ENCODE measurements at places on chromosomes 5 and 9.

- no peak for DNase-seq
These were observed 51.3 kb upstream of the PTGER4 start for GRCh38 chr5:40628407-40628806.

DNA sequence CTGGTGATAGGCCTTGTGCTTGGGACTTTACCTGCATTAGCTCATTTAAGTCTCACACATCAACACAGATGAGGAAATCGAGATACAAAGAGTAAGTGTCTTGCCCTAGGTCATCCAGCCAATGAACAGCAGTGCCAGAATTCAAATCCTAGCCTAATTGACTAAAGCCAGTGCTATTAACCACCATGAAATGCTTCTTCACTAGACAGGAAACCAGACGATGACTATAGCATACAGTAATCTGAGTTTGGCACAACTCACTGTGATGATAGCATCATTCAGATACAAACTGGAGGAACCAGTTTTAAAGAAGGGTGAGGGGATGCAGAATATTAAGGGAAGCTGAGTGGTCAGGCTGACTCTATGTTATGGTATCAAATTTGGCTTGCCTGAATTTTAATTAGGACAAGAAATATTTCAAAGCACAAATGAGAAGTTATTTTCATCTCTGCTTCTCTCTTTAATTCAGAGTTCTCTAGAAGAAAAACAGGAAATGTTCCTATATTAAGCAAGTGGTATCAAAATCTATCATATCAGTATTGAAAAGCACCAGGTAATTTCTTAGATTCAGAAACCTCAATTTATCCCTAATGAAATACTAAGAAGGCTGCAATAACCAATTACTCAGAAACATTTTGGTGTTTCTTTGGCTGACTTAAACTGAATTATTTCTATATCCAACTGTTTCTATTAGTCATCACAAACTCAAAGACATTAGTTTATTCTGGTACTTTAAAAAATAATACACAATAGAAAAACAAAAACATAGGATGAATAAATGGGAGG is 147.0 kb upstream of the RASA1 start:
- peak; percentile 83 for DNase-seq

- no peak for DNase-seq
These were observed 50.0 kb upstream of the SUSD3 start for GRCh38 chr9:93008457-93008856.

- DNase-seq, result no peak
These were observed 117.8 kb downstream of the TLE4 start for GRCh38 chr9:79689576-79689975.

GRCh38 chr5:37696190-37697021 is 143.4 kb downstream of the GDNF start:
- DNase-seq, result no peak

DNA sequence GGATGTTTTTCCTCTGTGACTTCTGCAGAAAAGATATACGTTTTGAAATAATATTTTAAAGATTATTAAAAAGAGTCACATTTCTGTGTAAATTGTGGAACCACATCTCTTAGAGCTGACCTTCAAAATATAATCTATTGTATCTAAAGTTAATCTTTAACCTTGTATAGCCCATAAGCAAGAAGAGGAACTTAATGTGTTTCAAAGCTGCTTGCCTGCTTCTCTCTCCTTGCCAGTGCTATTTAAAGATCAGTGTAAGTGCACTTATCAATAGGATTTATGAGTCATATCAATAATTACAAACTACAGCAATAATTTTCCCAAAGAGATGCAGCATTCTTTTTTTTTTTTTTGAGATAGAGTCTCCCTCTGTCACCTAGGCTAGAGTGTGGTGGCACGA is 29.4 kb upstream of the GDA start:
- no peak for DNase-seq

- peak; percentile 80 for DNase-seq
These were observed 102.1 kb upstream of the RANBP3L start for GRCh38 chr5:36403632-36404311.

DNA sequence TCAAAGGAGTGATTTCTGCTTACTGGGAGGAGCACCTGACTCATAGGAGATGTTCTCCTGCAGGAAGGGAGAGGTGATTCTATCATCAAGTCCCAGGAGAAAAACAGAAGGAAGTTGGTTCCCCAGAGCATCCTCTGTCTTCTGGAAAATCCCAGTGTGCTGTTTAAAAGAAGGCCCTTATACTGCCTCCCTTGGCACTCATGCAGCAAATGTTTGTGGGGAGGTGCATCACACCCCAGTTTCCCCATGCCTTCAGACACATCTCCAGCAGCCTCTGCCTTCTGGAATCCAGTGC is 63.1 kb downstream of the PPARGC1B start:
- no peak for DNase-seq

DNA sequence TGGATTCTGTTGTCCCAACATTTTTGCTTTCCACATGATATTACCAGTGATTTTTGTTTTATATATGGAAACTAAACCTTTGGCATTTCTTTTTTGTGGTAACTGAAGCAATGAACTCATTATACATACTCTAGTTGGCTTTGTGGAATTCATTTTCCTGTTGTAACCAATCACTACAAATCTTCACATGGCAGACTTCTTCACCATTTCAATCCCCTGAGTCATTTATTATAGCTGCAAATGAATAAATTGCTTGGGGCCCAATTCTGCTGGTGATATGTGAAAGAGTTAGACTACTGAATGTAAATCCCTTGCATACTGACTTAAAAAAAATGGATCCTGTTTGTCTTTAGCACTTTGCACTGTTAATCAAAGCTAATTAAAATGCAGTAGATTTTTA is 1709.6 kb upstream of the WWC1 start:
- no peak for DNase-seq

DNA sequence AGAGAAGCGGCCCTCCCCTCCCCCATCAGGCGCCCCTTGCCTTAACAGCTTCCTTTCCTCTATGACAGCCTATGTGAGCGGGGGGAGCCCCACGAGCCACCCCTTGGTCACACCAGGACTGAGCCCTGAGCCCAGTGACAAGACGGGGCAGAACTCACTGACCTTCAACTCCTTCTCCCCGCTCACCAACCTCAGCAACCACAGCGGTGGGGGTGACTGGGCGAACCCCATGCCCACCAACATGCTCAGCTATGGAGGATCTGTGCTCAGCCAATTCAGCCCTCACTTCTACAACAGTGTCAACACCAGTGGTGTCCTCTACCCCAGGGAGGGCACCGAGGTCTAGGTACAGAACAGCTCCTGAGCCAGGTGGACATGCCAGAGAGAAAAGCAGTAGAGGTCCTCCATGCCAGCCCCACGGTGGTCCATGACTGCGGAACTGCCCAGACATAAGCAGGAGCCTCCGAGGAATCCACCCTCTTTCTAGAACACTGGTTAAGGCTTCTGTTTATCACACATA is 2.6 kb downstream of the FOXI1 start:
- DNase-seq, result no peak

- no peak for DNase-seq
These were observed 1371.0 kb upstream of the DMAC1 start for GRCh38 chr9:9170439-9171134.

- DNase-seq, result no peak
These were observed 236.9 kb upstream of the NFIL3 start for GRCh38 chr9:91660521-91660920.

GRCh38 chr5:53303105-53303504 is 177.3 kb upstream of the FST start:
- no peak for DNase-seq

GRCh38 chr5:65037831-65038815 is 269.4 kb downstream of the CWC27 start:
- DNase-seq, result no peak

DNA sequence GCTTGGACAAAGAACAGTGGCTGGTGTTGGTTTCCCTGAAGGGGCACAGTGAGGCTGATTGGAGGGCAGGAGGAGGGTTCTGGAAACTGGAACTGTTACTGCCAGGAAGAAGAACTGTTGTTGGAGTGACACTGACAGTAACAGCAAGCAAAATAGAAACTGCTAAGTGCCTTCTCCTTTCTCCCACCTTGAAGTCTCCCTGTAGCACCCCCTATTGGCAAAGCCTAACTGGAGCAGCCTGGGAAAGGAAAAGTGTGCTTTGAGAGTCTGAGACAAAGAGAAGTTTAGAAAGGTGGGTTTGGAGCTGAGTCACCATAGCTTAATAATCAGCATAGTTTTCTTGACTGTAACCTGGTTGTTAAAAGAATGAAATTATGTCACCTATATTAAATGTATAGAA is 2.5 kb upstream of the TMEM174 start:
- no peak for DNase-seq

GRCh38 chr5:174522480-174523260 is 201.7 kb upstream of the MSX2 start:
- DNase-seq, result no peak

- DNase-seq, result no peak
These were observed 90.7 kb upstream of the PARP8 start for GRCh38 chr5:50575740-50576139.

GRCh38 chr5:121762426-121762825 is 89.3 kb upstream of the FTMT start:
- no peak for DNase-seq

- DNase-seq, result no peak
These were observed 7.7 kb downstream of the NEURL1B start for GRCh38 chr5:172648755-172649154.

GRCh38 chr5:158958021-158958994 is 141.4 kb downstream of the EBF1 start:
- no peak for DNase-seq

DNA sequence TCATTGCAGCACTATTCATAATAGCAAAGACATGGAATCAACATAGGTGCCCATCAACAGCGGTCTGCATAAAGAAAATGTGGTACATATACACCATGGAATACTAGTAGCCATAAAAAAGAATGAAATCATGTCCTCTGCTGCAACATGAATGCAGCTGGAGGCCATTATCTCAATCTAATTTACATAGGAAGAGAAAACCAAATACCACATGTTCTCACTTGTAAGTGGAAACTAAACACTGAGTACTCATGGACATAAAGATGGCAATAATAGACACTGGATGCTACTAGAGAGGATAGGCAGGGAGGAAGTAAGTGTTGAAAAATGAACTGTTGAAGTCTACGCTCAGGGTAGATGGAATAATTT is 203.9 kb upstream of the CDH9 start:
- DNase-seq, result no peak

DNA sequence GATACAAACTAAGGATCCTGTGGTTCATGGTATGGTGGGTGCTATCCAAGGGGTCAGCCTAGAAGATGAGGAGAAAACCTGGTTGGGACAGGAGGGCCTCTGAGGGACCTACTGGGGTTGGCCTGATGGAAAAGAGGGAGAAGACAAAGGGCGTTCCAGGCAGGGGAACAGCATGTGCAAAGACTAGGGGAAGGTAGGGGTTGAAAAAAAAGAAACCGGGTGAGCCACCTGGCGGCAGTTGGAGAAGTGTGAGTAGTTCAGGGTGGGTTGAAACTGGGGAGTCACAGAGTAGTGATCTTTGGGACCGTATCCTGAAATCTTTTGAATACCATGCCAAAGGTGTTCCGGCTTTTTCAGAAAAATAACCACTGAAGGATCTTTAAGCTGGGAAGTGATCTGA is 8.7 kb upstream of the GABRP start:
- DNase-seq, result no peak

- no peak for DNase-seq
These were observed 53.8 kb downstream of the TTC39B start for GRCh38 chr9:15253197-15253596.

DNA sequence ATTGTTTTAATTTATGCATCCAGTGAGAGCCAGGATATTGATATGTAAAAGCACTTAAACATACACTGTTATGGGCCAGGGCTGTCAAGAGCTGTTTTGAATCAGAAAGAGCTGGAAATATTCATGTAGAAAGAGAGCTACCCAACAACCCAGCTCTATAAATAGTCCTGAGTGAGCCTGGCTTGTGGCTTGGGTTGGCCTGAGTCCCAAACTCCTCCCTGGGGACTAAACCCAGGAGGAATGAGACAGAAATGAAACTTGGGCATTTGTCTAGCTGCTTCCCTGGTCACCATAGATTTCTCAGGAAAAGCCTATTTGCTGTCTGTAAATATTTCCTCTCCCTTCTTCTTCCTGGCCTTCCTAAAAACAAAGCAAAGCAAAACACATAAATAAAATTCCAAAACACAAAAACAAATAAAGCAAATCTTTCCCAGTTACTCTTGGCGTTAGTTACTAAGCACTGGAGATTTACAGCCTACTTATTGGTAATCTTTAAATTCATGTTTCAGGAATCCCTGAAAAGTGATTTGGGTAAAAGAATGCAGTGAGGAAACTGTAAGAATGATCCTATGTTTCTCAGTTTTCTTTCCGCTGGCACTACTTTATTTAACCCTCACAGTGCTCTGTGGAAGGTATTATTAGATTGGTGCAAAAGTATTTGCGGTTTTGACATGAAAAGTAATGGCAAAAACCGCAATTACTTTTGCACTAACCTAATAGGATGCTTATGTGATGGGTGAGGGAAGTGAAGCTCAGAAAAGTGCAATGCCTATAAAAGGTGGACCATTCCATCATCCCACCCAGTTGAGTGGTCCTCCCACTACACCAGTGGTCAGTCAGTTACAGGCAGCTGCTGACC is 111.8 kb downstream of the CARTPT start:
- peak; percentile 65 for DNase-seq

GRCh38 chr5:132016721-132017250 is 5.3 kb upstream of the ACSL6 start:
- no peak for DNase-seq

- DNase-seq, result no peak
These were observed 97.1 kb upstream of the IFNE start for GRCh38 chr9:21579247-21579671.

GRCh38 chr5:96426831-96427230 is 6.2 kb downstream of the PCSK1 start:
- no peak for DNase-seq

- DNase-seq, result peak; percentile 96
These were observed 16.2 kb downstream of the ATPSCKMT start for GRCh38 chr5:10233505-10233904.

DNA sequence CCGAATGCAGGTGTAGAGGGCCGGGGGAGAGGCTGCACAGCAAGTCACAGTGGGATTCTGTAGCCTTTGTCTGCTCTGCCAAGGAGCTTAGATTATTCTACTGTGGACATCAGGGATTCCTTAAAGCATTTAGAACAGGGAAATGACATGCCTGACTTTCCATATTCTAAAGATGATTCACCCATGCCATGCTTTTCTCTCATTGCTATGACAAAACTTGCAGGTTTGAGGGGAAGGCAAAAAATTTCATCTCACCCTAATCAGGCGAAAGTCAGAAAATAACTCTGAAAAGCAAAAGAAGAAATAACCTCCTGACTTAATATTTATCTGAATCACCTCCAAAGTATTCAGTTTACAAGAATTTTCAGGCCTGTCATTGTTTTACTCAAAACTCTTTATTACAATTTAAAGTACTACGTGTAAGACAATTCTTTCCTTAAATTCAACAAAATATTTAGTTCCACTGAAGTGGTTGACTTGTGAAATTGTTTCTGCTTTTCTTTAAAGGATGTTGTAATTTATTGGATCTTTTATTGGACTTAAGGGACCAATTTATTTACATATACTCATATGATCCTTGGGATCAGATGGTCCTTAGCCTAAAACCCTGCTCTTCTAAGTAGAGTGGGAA is 30.0 kb upstream of the GAS1 start:
- peak; percentile 26 for DNase-seq

DNA sequence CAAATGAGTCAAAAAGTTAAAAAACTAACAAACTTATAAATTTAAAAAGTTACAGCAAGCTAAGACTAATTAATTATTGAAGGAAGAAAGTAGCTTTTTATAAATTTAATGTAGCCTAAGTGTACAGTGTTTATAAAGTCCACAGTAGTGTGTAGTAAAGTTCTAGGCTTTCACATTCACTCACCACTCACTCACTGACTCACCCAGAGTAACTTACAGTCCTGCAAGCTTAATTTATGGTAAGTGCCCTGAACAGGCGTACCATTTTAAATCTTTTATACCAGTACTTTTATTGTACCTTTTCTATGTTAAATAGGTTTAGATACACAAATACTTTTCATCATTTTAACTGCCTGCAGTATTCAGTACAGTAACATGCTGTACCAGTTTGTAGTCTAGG is 80.0 kb upstream of the C9orf72 start:
- DNase-seq, result no peak
